Activated T-helper 1 cell treated with anti-CD3 and anti-CD28 coated beads, Interleukin-2, amount 50 U/mL, for 16 hours (primary cell): ENCODE measurements at places on chromosomes 1 and 21.

- no peak for DNase-seq
Measured at GRCh38 chr1:9010781-9011323, 15.4 kb downstream of the SLC2A7 start.

GRCh38 chr1:151284013-151284577 is 2.0 kb downstream of the ZNF687 start:
- DNase-seq = no peak

GRCh38 chr1:58829866-58830265 is 46.0 kb upstream of the JUN start:
- no peak for DNase-seq

DNA sequence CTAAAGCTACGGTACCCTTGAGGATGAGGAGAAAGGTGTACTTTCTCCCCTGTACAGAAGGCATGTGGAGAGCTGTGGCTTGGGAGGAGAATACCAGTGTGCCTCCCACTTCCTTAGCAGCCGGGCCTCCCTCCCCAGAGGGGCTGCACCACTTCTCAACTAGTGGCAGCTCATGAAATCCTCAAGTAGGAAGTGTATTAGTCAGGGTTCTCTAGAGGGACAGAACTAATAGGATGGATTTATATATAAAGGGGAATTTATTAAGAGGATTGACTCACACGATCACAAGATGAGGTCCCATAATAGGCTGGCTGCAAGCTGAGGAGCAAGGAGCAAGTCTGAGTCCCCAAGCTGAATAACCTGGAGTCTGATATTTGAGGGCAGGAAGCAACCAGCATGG is 53.1 kb upstream of the PPP2R5A start:
- no peak for DNase-seq

DNA sequence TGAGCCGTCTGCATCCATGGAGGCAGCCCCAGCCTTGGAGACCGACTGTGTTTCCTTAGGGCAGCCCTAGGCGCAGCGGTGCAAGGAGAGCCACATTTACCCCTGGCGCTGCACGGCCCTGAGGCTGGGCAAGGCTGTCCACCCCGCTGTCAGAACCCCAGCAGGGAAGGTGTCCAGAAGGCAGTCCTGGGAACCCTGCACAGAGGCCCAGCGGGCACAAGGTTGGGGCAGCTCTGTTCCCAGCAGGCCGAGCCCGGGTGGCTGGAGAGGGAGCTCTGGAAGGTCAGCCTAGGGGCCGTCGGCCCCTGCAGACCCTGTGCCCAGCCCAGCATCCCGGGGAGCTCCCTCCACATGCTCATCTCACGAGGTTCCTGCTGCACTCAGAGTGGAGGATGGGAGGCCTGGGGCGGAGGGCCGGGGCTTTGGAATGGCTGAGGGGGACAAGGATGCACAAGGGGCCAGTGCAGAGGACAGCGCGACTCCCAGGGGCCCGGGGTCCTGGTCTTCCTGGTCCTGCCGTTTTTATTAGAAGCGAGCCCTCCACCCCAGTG is 19.9 kb upstream of the SAMD11 start:
- no peak for DNase-seq

DNA sequence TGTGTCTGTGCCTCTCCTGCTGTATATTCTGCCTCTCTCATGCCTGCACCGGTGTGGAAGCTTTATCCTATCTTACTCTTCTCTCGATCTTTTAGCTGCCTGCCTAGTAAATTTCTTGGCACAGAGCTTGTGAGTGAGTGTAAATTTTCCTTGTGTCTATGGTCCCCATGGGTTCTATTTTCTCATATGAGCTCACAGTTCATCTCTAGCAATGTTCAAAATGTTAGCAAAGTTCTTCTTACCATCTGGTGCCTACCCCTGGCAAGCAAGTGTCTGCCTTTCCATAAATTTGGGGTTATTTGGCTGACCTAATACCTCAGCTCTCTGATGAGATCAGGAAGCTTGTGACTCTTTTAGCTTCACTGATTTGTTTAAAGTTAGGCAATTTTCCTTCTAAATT is 572.1 kb upstream of the BRINP3 start:
- DNase-seq = no peak
